GM23248 (cell line): ENCODE measurements at places on chromosomes 4 and X. TPM values are rescaled to one million over a fixed set of nuclear protein-coding genes. Genes with fewer than 3 reads are reported as not detected.
A peak's percentile ranks its signal among the peaks of the same experiment; 100 is the strongest.

The SMARCA5 gene
- 27.6 and 29.8 TPM in 2 replicates for total RNA-seq

DNA sequence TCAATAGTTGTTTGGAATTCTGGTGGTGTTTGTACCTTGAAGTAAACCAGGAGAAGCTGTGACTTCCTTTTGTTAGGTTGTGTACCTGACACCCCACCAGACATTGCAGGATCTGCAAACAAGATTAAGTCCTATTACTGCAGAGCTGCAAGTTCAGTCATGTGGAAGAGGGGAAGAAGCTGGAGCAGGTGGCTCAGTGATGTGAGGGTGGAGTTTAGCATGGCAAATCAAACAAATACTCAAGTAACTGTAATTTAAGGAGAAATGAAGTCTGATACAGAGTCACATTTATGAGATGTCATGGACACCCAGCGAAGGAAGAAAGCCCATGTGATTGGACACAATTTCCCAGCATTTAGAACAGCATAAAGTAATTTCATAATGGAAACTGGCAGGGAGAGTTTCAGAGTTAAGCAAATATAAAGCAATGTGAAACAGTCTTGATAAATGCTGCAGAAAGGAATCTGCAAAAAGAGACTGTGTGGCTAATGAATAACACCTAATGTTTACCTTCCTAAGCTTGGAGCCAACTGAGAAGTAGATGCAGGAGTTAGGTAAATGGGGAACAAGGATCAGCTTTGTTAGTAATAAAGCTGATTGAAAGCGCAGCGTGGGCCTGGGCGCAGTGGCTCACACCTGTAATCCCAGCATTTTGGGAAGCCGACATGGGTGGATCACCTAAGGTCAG is 249.1 kb downstream of the GBA3 start:
- no peak for DNase-seq

GRCh38 chr4:168587411-168588125 is 90.7 kb downstream of the PALLD start:
- peak; percentile 92 for DNase-seq

- no peak for DNase-seq
Observed at GRCh38 chr4:59380841-59381366, 1819.2 kb upstream of the ADGRL3 start.

DNA sequence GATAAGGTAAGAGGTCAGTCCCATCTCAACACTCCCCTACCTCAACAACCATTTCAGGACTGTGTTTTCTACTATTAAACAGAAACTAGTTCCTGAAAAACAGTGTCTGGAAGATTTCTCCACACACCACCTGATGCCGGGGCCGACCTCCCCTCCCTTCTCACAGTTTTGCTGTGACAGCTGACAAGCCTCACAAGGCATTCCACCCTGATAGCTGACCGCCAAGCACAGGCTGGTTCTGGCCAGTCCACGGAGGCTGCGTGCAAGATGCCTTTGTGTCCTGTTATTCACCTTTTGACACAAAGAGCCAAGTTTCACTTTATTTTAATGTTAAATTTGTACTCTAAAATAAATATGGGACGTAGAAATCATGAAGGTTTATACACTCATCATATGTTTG is 758.6 kb downstream of the PDHA2 start:
- no peak for DNase-seq

DNA sequence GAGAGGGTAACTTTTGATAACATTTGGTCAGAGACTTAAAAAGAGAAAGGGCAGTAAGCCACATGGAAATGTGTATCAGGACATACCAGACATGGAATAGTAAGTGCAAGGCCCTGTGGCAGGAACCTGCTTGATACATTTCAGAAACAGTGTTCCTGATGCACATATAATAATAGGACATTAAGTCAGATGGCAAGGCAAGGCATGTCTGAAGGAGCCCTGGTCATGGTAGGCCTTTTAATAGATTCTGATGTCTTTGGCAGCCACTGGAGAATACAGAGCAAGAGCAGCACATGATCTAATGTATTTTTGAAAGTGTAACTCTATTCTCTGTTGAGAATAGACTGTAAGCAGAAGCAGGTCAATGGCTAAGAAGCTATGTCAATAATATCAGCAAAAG is 279.7 kb downstream of the CAMK2D start:
- DNase-seq = no peak

The TMEM271 gene
- not detected in 2 replicates for total RNA-seq

The MTMR8 gene
- not detected in 2 replicates for total RNA-seq

The KIT gene
- total RNA-seq = 0.51 and 6.7 TPM in 2 replicates

The SSX4B gene
- total RNA-seq = not detected in 2 replicates

DNA sequence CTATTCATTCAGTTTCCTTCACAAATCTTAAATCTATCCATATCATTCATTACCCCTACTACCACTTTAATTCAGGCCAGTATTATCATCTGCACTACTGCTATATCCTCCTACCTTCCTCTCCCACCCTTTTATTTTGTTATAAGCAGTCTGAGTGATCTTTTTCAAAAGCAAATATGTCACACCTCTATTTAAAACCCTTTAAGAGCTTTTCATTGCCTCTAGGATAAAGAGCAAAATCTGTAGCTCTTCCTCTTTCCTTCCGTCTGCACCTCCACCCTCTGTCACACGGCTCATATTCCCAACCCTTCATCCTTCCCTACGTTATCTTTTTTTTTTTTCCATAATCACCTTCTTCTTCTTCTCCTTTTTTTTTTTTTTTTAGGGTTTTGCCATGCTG is 60.3 kb upstream of the SMIM10 start:
- DNase-seq = no peak

- no peak for DNase-seq
Observed at GRCh38 chrX:38986586-38986985, 185.3 kb downstream of the MID1IP1 start.
